ENCODE measurements at places on chromosomes 13 and 19.

- DNase-seq, result no peak
Observed at GRCh38 chr19:36547001-36547732, 19.1 kb upstream of the ZNF260 start.

DNA sequence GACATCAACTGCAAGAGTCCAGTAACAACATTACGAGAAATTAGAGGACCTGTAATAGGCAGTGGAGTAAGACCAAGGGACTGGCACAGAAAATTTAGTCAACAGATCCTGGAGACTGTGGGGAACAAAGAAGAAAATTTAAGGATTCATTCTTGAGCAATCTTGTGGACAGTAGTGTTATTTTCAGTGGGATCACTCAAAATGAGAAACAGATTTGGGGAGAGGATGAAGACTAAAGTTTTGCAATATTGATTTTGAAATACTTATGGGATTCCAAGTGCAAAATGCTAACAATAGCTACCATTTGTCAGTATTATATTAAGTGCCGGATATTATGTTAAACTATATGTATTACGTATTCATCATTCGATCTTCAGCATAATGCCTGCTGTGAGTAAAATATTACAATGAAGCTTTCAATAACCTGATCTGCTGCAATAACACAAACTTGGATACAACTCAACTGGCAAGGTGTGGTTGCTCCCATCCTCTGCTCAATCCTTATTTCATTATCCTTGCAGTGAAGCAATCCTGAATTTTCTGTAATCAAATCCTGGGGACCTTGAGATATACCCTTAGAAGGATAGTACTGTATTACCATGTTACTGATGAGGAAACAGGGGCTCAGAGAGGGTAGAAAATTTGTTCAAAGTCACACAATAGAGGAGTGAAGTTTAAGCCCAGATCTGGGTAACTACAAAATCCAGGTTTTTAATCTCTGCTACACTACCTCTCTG lies 84.2 kb downstream of the SACS start:
- DNase-seq, result no peak

- DNase-seq, result no peak
Observed at GRCh38 chr19:17616961-17617806, 61.7 kb downstream of the COLGALT1 start.

- DNase-seq, result no peak
Observed at GRCh38 chr13:38697197-38697596, 10.3 kb downstream of the FREM2 start.

- DNase-seq, result no peak
Observed at GRCh38 chr13:108409730-108410129, 140.2 kb downstream of the TNFSF13B start.

- DNase-seq, result no peak
Observed at GRCh38 chr19:17517898-17518297, 6.4 kb downstream of the PGLS start.

- no peak for DNase-seq
Observed at GRCh38 chr13:28429685-28430290, 65.1 kb downstream of the FLT1 start.

- no peak for DNase-seq
Observed at GRCh38 chr19:35717665-35718344, at the start of gene KMT2B. Gene KMT2B (plus strand): TSS chr19:35718003. CDS start chr19:35718019, 16 bp downstream.

DNA sequence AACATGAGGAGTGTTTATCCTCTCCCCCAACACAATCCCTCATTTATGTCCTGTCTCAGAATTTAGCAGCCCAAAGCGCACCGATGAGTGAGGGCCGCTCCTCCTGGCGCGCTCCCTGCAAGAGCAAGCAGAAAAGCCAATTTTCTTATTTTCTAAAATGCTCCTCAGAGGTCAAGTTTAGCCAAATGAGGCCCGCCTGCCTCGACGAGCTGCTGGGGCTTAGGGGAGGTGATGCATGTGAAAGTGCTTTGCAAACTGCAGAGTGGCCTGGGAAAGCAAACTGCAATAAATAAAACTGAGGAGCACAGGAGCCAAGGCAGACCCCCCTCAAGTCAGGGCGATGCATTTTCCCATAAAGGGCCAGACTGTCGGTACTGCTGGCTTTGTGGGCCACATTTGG lies 29.0 kb downstream of the CAPS start:
- no peak for DNase-seq

- DNase-seq, result peak; percentile 90
Observed at GRCh38 chr13:113837560-113838355, 26.1 kb downstream of the GAS6 start.

- DNase-seq, result no peak
Observed at GRCh38 chr19:5954293-5954692, 23.6 kb downstream of the RANBP3 start.

DNA sequence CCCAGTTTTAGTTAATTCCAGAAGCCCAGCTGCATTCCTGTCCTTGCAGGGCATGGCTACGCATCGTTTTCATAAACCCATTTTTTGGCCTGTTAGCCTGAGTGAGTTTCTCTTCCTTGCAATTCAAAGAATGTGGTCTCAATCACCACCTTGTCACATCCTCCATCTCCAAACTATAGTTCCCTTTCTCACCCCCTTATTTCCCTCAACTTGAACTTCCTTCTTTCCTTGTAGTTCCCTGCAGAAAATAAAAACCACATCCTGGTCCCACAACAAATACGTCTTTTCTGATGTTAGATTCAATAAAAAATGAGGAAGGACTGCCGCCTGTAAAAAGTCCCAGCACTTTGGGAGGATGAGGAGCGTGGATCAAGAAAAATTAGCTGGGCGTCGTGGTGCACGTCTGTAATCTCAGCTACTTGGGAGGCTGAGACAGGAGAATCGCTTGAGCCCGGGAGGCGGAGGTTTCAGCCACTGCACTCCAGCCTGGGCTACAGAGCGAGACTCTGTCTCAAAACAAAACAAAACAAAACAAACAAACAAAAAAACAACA lies 13.2 kb downstream of the ADGRE3 start:
- DNase-seq, result no peak

- no peak for DNase-seq
Observed at GRCh38 chr19:17718947-17719711, at the start of gene MAP1S. Gene MAP1S (plus strand): TSS chr19:17719480. CDS start chr19:17719503, 23 bp downstream.

- DNase-seq, result no peak
Observed at GRCh38 chr13:44972956-44973581, 16.2 kb downstream of the NUFIP1 start.

GRCh38 chr19:40907968-40908735 lies 26.1 kb upstream of the CYP2A7 start:
- DNase-seq, result no peak

DNA sequence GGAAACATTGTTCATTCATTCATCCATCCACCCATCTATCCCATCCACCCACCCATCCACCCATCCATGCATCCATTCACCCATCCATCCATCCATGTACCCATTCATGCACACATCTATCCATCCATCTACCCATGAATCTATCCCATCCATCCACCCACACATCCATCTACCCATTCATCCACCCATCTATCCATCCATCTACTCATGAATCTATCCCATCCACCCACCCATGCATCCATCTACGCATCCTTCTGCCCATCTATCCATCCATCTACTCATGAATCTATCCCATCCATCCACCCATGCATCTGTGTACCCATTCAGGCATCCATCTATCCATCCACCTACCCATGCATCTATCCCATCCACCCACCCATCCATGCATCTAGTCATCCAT lies 51.6 kb upstream of the URI1 start:
- DNase-seq, result no peak

DNA sequence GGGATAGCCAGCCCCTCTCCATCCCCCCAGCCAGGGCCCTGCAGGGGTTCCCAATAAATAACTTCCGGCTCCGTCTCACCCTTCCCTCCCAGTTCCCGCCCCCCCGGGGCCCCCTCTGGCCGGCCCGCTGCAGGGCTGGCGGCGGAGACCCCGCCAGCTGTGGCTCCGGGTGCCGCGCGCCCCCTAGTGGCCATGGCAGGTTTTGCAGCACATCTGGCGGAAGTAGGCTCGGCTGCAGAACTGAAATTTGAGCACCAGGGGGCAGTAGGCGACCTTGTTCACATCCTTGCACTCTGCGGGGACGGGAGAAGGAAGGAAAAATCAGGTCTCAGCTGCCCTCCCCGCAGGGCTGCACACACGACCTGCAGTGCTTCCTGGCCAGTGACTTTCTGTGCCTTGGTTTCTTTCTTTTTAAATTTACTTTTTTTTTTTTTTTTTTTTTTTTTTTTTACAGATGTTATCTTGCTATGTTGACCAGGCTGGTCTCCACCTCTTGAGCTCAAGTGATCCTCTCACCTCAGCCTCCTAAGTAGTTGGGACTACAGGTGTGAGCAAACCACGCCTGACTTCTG lies 3.6 kb upstream of the MYO1F start:
- DNase-seq, result no peak

GRCh38 chr19:44142059-44142433 lies 692 bp downstream of the ZNF234 start:
- DNase-seq, result no peak

Measured in AG04449 (cell line).